ENCODE measurements at places on chromosomes 16 and 17. TPM values are rescaled to one million over a fixed set of nuclear protein-coding genes. Genes with fewer than 3 reads are reported as not detected.

Gene TEX14
- 0.17 TPM for total RNA-seq

Gene GPR139
- not detected for total RNA-seq

DNA sequence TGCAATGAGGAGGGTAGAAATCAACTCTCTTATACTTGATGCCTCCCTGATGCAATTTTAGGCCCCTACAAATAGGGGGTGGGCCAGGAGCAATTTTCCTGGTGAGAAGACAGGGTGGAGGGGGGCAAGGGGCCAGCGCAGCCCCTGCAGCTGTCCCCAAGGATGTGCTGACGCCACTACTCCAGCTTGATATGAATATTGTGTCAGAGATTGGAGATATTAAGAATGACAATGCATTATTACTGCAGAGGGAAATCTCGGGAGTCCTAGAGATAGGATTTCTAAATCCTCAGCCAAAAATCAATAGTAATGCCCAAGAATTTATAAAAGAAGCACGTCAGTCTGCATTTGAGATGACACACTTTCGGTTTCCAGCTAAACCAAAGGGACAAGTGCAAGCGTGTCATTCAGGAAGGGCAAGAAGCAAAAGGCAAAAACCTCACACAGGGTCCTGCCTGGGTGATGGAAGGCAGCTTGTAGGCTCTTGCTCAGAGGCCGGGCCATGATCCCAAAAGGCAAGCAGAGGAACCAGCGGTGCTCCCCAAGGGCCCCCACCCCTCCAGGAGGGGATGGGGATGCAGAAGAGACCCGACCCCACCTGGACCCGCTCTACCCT is 178.8 kb downstream of the C16orf78 start:
- DNase-seq, result no peak

Gene PARD6A
- 4.7 TPM for total RNA-seq

DNA sequence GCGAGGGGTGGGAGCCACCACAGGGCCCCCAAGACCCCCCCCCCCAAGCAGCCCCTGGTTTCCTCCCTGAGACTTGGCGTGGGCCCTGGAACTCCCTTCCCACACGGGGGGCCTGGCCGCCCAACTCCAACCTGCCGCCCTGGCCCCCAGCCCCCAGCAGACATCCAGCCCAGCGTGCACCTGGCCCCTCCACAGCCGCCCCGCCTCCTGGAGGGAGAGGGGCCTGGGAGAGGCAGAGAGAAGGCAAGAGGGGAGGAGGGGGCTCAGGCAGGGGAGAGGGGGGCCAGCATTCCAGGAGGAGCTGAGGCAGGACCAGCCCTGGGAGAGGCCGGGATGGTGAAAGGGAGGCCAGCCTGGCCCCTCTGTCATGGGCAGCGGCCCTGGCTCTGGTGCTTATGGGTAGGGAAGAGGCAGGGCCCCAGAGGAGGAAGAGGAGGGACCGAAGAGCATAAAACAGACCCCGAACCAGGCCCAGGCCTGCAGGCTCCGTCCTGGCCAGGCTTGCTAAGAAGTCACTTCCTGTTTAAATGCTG is 16.7 kb downstream of the IL34 start:
- DNase-seq, result no peak
